ENCODE measurements at places on chromosomes 7 and 10.

DNA sequence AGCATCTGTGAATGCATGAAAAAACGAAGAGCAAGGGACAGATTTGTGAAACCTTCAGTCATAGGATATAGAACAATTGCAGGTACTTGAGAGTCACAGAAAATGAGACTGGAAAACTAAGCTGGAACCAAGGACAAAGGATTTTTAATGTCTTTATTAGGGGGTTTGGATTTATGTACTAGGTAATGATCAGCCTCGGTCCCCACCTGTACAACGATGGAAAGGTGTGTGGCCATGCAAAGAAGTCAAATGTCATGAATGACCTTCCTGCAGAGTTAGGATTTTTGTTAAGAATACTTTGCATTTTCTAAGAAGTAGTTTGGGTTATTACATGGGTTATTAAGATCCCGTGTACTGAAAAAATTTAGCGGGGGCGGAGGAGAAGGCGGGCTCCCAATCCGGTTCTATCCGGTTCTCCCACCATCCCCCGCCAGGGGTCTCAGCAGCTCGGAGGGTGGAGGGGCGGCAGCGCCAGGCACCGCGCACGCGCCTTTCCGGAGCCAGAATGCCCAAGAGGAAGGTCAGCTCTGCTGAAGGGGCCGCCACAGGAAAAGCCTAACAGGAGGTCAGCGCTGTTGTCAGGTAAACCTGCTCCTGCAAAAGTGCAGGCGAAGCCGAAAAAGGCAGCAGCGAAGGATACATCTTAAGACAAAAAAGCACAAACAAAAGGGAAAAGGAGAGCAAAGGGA is 327.5 kb upstream of the PLXDC2 start:
- no peak for DNase-seq

- no peak for DNase-seq
These were observed 3.7 kb downstream of the SMC3 start for GRCh38 chr10:110571093-110571743.

- no peak for DNase-seq
These were observed 394.9 kb downstream of the DGKB start for GRCh38 chr7:14507617-14508016.

- DNase-seq = no peak
These were observed at the start of gene ASB15 for GRCh38 chr7:123601530-123601929. Gene ASB15, plus strand, starts transcription at chr7:123601821. Its CDS starts 12,682 bp downstream, at chr7:123614503.

GRCh38 chr7:140036224-140036962 is 26.4 kb downstream of the PARP12 start:
- no peak for DNase-seq

GRCh38 chr7:121744319-121744718 is 128.6 kb upstream of the PTPRZ1 start:
- no peak for DNase-seq

All from activated CD4-positive, alpha-beta T cell treated with anti-CD3 and anti-CD28 coated beads, Interleukin-2, amount 50 U/mL, for 24 hours (primary cell).